ENCODE measurements at places on chromosomes 6 and 20. TPM values are rescaled to one million over a fixed set of nuclear protein-coding genes. Genes with fewer than 3 reads are reported as not detected.

The PNPLA1 gene
- 54.2 TPM for total RNA-seq

The RSPH3 gene
- 10.7 TPM for total RNA-seq

The PSORS1C2 gene
- total RNA-seq: 34.8 TPM

The DTD1 gene
- 41.8 TPM for total RNA-seq

The LY86 gene
- 0.88 TPM for total RNA-seq

The CGA gene
- total RNA-seq: 5.9 TPM

The TBC1D20 gene
- 36.5 TPM for total RNA-seq

The ECT2L gene
- 0.08 TPM for total RNA-seq

The PRND gene
- total RNA-seq: not detected

DNA sequence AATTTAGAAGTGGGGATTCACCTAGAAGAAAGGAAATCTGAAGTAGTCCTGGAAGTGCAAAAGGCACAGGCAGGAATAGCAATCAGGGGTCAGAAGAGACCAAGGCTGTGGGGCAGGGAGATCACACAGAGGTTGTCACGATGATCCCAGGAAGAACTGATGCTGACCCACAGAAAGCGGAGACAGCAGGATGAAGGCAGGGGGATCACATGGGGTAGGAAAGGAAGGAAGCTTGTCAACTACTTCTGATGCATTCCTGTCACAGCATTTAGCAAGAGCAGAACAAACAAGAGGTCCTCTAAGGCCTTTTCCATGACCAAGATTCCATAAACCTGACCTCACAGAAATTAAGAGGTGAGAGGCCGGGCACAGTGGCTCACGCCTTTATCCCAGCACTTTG lies 79.1 kb downstream of the SLC23A2 start:
- peak; percentile 64 for DNase-seq

- DNase-seq: no peak
Observed at GRCh38 chr20:32391003-32391402, 32.9 kb downstream of the ASXL1 start.

DNA sequence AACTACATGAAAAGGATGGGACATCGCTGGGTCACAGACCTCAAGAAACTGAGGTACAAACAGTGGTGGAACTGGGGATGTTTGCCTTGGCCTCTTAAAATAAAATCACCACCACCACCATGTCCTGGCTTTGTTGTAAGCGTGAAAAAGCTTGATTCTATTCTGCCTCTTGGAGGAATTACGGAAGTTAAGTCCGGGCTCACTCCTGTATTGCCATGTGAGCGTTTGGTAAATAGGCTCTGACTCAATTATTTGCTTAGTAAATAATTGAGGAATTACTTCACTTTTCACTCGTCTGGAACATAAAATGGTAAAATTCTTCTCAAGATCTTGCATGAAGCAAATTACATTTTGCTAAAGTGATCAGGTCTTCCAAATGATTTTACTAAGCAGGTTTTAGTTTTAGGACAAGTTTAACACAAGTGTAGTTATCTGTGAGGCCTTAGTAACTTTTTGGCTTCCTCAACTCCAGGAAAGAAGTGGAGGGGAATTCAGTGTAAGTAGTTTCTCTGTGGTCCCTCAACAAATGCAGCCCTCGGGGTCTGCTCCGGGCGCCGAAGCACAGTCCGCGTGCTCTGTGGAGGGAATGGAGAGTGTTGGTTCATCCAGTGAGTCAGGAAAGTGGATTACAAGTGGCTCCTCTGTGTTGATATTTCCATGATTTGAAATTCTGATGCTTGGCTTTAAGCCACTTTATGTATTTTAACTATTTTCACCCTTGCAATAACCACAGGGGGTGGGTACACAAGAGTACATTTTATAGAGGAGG lies 23.8 kb downstream of the IYD start:
- DNase-seq: no peak

DNA sequence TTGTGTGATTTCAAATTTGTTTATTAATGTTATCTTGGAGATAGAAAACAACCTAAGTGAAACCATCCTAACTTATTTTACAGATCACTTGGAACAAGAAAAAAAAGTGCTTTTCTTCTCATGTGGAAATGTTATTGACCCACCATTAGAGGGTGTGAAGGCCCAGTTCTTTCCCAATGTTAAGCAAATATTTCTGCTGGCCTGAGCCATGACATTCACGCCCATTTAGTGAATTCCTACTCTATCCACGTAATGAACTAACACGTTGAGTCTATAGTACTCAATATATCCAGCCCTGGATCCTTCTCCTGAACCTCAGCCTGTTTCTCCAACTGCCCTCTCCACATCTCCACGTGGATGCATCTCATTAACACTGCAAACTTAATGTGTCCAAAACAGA lies 180.6 kb upstream of the ZFP64 start:
- DNase-seq: no peak

DNA sequence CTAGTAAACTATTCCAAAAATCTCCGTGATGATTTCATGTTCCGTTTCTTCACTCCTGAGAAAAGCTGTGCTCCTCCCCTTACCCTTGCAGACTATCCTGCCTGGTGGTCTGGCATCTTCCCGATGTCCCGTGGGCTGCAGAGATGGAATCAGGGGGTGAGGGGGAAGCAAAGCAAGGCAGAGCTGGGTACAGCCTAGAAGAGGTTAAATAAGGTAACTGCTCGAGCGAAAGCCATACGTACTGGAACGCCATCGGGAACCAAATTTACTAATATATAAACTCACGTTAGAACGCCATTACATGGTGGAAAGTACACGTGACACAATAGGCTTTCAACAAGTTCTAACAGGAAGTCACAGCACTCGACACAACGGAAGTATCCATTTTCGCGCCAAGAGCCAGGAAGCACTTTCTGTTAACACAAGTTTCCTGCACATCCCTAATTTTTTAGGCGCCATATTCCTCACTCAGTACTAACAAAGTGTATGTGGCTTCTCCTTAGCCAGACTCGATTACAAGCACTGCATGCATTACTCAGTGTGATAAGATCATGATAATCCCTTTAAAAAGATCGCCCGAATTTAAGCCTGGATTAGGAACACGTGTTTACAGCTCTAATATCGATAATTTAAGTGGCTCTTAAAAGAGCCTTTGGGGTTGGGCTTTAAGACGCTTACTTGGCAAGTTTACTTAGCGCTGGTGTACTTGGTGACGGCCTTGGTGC lies 101.6 kb upstream of the PRSS16 start:
- DNase-seq: peak; percentile 88

DNA sequence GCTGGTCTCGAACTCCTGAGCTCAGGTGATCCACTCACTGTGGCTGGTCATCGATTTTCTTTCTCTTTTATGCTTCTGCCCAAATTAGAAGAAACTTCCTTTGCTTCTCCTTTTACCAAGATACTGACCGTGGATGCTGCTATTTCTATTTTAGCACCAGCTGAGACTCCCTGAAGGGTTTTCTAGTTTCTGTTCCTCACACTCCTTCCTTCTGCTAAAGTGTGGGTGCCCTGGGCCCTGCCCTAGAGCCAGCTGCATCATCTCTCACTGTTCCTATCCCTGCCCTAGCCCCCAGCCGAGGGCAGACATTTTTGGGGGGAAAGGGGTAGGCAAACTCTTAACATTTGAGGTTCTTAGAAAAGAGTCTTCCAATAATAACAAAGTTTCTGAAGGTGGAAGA lies 6.3 kb downstream of the SMOC2 start:
- DNase-seq: no peak

DNA sequence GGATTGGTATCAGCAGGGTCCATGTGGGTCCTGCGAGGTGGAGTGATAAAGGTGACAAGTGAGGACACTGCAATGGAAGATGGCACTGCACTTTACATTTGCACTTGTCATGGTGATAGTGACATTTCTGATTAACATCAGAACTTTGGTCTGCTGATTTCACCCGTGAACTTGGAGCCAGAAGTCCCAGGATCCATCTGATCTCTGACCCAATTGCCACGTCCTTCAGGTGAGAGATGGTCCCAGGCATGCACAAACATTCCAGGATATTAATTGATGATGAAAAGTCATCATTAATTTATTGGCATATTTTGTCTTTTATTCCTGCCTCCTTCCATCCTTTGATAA lies 9.8 kb upstream of the GHRH start:
- no peak for DNase-seq

DNA sequence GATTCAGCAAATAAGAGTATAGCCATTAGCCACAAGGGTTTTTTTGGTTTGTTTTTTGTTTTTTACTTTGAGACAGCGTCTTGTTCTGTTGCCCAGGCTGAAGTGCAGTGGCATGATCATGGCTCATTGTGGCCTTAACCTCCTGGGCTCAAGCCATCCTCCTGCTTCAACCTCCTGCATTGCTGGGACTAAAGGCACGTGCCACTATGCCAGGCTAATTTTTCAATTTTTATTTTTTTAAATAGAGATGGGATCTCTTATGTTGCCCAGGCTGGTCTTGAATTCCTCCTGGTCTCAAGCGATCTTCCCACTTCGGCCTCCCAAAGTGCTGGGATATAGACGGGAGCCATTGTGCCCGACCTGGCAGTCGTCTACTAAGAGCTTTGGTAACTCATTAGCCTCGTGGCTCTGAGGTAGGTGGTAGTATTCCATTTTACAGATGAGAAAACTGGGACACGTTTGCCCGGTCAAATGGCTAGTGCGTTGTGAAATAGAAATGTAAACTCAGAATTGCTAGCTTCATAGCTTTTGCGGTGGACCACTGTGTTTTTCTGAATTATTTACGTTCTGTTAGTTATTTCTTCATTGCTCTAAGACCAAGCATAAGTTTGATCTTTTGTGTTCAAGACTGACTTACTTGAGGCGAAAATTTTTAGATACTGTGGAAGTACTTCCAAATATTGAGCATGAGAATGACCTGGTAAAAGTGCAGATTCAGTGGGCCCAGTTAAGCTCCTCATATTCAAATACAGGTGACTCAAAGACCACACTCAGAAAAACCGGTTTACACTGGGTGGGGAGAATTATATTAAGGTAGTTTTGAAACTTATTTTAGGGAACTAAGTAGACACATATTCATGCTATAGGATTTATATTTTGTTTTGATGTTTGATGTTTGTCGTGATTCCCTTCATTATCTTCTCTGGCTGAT lies 2.1 kb downstream of the PANK2 start:
- DNase-seq: no peak

DNA sequence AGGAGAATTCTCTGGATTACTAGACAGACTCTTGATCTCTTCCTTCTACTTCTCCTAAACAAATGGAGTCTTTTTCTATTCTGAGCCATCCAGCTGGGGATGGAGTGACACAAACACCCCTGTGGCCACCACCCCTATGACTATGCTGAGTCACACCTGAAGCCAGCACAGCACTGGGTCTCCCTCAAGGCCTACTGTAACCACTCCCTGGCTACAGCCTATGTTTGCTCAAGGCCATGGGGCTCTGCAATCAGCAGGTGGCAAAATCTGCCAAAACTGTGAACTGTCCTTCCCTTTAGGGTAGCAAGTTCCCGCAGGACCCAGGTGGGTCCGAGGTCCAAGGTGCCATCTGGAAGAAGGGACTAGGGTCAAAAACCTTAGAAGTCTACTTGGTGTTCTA lies 132.3 kb downstream of the TINAG start:
- DNase-seq: no peak

GRCh38 chr6:137904822-137905617 lies 38.0 kb downstream of the TNFAIP3 start:
- DNase-seq: peak; percentile 23

GRCh38 chr6:23180504-23181293 lies 611.3 kb downstream of the HDGFL1 start:
- no peak for DNase-seq

GRCh38 chr6:161882196-161882765 lies 608.4 kb upstream of the AGPAT4 start:
- no peak for DNase-seq

GRCh38 chr6:29633534-29633905 lies 537 bp upstream of the GABBR1 start:
- DNase-seq: no peak

GRCh38 chr20:47359530-47360296 lies 3.2 kb upstream of the ZMYND8 start:
- DNase-seq: no peak

- no peak for DNase-seq
Observed at GRCh38 chr6:135229996-135230395, 48.9 kb downstream of the MYB start.

- peak; percentile 88 for DNase-seq
Observed at GRCh38 chr20:34709831-34710567, 5.9 kb downstream of the TP53INP2 start.

DNA sequence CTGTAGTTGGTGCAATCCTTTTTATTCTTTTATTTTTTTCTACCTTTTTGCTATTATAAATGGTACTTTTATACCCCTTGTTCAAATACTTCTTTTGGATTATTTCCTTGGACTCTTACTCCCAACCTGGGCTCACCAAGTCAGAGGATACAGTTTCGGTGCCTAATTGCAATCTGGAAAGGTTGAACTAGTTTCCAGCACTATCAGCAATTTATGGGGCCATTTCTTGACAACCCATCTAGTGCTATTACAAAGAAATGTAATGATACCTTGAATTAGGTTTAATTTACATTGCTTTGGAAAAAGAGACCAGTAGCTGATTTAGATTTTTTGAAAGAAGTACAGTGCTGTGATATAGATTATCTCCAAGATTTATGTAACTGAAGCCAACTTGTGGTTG lies 5.2 kb downstream of the PTPRA start:
- DNase-seq: no peak

- no peak for DNase-seq
Observed at GRCh38 chr20:53141201-53142050, 169.3 kb downstream of the TSHZ2 start.

DNA sequence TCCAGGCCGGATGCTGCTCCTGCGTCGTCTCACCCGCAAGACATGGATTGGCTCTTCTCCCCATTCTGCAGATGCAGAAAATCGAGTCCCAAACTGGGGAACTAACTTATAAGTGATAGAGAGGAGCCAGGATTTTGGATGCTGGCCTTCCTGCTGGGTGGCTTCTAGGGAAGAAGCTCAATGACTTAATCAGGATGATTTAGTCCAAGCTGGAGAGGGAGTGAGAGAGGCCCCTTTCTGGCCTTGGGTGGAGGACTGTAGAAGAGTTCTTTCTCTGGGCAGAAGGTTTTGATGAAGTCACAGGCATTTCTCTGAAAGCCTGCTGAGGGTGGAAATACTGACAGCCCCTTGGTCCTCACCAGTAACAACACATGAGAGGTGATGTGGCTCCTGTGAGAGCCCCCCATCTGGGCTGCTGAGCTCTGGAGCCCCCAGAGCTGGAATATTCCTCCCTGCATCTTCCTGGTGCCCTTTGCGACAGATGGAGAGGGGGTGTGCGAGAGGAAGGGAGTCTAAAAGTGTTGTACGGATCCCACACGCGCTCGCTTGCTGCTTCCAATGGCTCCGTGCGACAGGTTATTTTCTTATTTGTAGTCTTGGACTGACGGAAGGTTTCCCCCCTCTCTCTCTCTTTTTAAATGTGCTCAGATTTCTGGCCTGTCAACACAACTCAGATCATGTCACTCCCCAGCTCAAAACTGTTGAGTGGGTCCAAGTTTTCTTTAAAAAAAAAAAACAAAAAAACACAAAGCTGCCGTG lies 3.5 kb downstream of the SIRPA start:
- DNase-seq: no peak

All from lower leg skin (tissue), 4 donors.